ENCODE measurements at places on chromosomes 2 and 18. TPM values are rescaled to one million over a fixed set of nuclear protein-coding genes. Genes with fewer than 3 reads are reported as not detected.

GRCh38 chr2:30527859-30528258, 80.8 kb downstream of the LCLAT1 start:
- DNase-seq, result no peak

DNA sequence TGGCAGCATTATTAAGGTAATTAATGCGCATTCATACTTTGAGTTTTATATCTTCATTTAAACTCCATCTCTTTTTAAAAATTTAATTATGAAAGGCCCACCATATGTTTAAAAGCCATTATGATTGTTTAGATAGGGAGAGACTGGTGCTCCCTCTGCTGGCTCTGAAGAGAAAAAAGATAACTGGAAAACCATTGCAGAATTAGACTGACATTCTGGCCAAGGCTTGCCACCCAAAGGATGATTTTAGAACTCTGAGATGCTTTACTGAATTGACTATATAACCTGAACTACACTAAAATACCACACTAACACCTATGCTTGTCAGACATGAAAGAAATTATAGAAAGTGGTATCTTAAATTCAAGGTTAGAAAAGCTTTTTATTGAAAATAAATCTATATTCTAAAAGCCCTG, 127.6 kb upstream of the SPOPL start:
- DNase-seq, result no peak

- no peak for DNase-seq
These were observed 79.0 kb downstream of the TMEM18 start for GRCh38 chr2:598058-598802.

SCYGR4 gene
- not detected for polyA plus RNA-seq

DOK1 gene
- 11.3 TPM for polyA plus RNA-seq

- DNase-seq, result no peak
These were observed 57.7 kb upstream of the LRP1B start for GRCh38 chr2:142188562-142188961.

WDSUB1 gene
- 22.1 TPM for polyA plus RNA-seq

- DNase-seq, result no peak
These were observed 1003.8 kb upstream of the DDX18 start for GRCh38 chr2:116810645-116811044.

DNA sequence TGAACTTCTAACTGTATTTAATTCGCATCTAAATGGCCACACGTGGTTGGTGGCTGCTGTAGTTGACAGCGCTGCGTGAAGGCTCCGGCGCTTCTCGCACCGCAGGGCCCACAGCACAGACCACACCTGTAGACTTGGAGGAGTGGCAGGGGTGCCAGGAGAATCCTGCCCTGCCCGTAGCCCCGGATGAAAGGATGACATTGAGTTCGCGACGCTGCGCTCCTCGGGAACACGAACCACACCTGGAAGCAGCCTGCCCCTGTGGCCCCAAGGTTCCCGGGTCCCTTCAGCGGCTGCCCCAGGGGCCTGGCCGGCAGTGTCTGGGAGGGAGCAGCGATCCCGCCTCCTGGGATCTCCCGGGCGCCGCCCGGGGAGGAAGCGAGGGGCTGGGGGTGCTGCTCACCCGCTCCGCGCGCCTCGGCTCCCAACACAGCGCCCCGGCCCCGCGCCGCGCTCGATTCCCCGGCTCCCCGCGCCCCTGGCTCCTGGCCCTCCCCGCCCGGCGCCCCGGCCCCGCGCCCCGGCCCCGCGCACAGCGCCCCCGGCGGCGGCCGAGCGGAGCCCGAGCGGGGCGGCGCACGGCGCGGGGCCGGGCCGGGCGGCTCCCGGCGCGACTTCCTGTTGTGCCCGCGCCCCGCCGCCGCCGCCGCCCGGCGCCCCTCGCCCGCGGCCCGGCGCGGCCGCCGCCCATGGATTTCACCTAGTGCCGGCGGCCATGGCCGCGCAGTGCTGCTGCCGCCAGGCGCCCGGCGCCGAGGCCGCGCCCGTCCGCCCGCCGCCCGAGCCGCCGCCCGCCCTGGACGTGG, at the start of gene RNPEPL1:
TSS of gene RNPEPL1 (plus strand) at position 613 of the 806 bp plus-strand sequence. CDS start at position 716, 103 bp downstream.
- DNase-seq, result peak; percentile 77

M1AP gene
- 0.49 TPM for polyA plus RNA-seq

DNA sequence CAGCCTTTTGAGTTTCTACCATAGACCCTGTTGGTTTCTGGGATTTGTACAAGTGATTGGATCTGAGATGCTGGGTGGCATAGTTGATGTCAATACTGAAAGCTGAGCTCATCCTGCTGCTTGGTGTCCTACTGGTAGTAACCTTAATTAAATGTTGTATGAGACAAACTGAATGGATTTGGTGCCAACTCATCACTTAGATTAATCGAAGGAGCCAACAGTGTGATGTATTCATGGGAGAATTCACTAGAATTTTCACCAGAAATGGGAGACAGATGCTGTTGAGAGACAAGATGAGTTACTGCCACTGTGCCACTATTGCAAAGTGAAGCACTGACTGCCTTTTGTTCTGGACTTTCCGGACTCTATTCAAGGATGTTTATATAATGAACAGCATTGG, 158.5 kb downstream of the THADA start:
- no peak for DNase-seq

GRCh38 chr18:75083131-75083530, 125.8 kb downstream of the PTGR3 start:
- no peak for DNase-seq

SH3BP4 gene
- polyA plus RNA-seq, result 20.0 TPM

DNA sequence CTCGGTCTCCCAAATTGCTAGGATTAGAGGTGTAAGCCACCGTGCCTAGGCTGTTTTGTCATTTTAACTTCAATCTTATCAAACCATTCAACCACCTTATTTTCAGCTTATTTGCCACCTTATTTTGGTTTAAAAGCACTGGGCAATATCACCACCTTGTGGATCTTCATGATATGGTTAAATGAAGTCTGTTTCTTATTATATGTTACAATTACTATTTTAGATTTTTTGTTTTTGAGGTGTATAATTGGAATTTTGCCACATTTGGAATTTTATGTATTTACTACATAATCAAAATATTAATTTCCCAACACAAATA, 43.8 kb upstream of the SCN9A start:
- no peak for DNase-seq

MRO gene
- 6.9 TPM for polyA plus RNA-seq

- no peak for DNase-seq
These were observed 4.1 kb upstream of the STAT1 start for GRCh38 chr2:191018048-191018447.

ATP6V1B1 gene
- 400 TPM for polyA plus RNA-seq
